ENCODE measurements at places on chromosomes 2 and 18.

DNA sequence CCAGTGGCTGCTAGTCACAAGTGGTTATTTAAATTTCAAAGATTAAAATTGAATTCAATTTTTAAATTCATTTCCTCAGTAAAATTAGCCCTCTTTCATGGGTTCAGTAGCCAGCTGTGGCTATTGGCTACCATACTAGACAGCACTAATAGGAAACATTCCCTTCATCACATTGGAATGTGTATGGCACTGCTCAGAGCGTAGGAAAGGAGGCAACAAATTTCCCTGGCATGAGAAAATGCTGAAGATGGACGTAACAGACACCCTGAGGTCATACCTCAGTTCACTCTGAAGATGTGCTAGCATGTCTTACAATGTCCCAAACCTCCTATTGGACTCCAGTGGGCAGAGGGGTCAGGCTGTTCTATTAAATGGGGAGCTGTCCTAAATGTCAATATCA lies 96.4 kb downstream of the C1QL2 start:
- no peak for DNase-seq

GRCh38 chr18:25456334-25457010 lies 104.5 kb upstream of the ZNF521 start:
- DNase-seq: no peak

DNA sequence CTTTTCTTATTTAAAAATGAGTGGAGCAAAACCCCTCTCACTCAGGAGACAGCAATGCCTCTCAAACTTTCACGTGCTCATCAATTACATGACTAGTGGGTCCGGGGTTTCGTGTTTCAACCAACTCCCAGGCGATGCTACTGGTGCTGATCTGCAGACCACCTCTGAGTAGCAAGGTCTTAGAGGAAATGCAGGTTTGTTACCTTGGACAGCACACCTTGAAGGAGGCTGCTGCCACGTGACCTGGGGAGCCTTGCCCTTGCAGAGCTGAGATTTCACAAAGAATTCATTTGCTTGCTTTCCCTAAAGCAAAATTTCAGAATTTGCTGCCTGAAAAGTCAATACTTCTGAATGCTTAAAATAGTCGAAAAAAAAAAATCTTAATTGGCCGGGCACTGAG lies 32.4 kb downstream of the SMIM21 start:
- no peak for DNase-seq

DNA sequence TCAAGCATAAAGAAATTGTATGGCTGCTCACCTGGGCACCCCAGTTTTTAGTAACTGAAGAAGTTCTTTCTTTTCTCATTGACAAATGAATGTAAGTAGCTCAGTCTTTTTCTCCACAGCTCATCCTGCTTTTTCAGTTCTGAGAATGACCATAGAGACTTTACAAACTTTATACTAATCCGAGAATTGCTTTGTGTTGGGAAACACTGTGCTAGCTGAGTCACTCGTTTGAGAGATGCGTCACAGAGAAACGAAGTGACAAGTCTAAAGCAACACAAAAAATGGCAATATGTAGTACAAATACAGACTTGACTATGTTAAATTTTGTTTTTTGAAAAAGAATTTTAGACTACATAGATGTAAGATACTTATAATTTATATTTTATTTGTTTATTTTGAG lies 9.0 kb downstream of the LRRTM4 start:
- no peak for DNase-seq

DNA sequence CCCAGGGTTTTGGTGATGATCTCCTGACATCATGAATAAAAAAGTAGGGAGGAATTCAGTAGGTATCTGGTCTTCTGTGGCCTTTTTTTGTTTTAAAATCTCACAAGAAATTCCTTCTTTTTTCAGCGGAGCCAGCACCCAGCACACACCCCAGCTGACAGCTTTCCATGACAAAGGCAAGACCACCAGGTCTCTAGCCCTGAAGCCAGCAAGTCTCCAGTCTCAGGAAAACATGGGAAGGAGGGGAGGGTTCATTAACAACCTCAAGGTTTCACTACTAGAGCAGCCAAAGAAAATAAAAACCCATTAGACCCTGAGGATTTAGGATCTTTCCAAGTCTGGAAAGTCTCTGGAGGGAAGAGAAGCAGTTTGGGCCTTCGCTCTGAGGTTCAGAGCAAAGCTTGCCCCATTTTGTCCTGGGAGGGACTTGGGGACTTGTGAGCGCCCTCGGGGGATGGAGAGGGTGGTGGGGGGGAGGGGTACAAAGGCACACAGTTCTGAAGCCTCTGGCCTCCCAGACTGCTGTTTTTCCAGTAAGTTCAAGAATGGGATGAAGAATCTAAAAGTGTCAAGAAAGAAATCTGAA lies 9.0 kb downstream of the FOXI3 start:
- no peak for DNase-seq

DNA sequence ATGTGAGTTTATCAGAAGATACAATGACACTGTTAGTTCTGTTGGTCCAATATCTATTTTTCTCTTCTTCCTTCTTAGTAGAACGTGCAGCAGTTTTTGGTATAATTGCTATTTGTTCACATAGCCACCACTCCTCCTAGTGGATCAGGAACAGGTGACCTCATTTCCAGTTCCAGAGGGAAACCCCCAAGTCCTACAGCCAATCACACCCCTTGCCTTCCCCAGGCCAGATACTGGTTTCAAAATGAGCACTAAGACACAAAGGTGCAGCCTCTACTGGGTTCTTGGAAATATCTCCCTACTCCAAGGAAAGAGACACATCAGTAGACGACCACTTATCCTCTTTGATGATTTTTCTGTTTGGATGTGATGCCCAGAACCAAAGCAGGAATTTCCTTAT lies 103.2 kb downstream of the TCF4 start:
- no peak for DNase-seq
